ENCODE measurements at places on chromosomes 3 and 15.
A peak's percentile ranks its signal among the peaks of the same experiment; 100 is the strongest.

- DNase-seq = no peak
Observed at GRCh38 chr15:85950101-85950500, 129.6 kb upstream of the AGBL1 start.

DNA sequence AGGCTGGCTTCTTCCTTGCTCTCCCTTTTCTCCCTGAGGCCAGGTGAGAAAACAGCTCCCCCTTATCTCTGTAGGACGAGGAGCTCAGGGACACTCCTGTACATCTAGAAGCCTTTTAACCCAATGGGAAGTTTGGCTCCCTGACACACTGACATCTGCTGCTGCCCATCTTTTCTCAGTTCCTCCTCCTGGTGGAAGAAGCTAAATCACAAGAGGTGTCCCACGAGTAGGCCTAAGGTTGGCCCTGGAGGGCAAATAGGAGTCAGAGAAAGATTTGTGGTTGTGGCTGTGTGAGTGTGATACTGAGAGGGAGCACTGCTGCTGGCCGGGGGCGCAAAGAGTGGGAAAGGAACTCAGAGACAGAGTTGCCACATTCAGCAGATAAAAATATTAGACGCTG is 49.5 kb downstream of the ARHGAP31 start:
- no peak for DNase-seq

DNA sequence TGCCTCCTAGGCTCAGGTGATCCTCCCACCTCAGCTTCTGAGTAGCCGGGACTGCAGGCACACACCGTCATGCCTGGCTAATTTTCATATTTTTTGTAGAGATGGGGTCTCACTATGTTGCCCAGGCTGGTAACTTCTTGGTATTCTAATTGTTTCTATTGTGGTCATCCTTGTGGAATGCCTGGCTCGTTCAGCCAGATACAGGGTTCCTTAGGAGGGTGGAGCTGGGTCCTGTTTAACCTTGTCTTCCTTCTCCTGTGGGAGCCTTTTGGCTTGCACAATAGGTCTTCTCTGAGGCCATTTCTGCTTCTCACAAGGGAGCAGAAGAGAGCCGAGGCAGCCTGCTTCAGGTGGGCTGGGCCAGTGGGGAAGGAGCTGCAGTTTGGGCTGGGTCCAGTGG is 15.7 kb downstream of the PLEKHO2 start:
- peak; percentile 93 for DNase-seq

DNA sequence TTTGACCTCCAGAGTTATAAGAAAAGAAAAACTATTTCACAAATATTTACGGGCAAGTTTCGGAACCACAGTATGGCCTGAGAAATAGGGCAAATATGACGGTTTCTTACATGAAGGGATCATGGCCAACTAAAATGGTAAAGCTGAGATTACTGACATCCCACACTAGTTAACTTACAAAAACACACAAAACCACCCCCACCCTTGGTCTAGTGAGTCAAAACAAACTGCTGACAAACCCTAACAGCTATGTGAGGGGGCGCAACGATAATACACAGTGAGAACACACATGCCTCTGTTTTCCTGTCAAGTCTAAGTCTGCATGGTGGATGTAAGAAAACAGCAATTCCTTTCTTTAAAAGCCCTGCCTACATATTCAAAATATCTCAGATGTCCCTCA is 32.3 kb downstream of the CBLB start:
- DNase-seq = peak; percentile 94

GRCh38 chr3:16504242-16504641 is 9.3 kb downstream of the RFTN1 start:
- no peak for DNase-seq

GRCh38 chr3:112302881-112303763 is 9.1 kb upstream of the SLC9C1 start:
- DNase-seq = no peak

DNA sequence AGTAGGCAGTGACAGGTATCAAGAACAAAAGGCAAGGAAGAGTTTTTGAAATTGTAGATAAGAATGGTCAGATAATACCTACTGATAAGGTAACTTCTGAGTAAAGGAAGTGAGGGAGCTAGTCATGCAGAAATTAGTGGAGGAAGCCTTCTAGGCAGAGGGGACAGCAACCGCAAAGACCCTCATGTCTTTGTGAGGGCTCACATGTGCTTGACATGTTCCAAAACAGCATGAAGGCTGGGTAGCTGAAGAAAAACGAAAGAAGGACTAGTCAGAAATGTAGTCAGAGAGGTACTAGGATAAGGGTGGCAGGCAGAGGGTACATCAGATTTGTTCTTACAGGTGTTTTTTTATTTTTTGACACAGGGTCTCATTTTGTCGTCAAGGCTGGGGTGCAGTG is 5.3 kb downstream of the SIN3A start:
- DNase-seq = no peak

- DNase-seq = peak; percentile 42
Observed at GRCh38 chr3:156816091-156816793, 9.9 kb upstream of the LEKR1 start.

GRCh38 chr3:13514639-13515435 is 34.1 kb upstream of the FBLN2 start:
- no peak for DNase-seq

- DNase-seq = peak; percentile 97
Observed at GRCh38 chr3:115436767-115437301, 186.5 kb upstream of the GAP43 start.

DNA sequence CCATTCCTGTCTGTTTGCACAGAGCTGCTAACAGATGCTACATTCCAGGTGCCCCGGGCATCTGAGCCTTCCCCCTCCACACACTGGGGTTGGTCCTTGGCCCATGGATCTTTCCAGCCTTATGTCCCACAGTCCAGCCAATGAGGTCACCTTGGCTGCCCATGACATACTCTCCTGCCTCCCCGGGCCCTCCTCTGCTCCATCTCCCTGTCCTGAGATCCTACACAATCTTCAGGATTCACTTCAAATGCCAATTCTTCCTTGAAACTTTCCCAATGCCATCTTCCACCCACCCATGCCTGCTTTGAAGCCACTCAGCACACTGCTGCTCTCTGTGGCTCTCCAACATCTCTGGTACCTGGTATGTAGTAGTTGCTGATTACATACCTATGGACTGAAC is 4.3 kb downstream of the CHRNA3 start:
- DNase-seq = no peak

DNA sequence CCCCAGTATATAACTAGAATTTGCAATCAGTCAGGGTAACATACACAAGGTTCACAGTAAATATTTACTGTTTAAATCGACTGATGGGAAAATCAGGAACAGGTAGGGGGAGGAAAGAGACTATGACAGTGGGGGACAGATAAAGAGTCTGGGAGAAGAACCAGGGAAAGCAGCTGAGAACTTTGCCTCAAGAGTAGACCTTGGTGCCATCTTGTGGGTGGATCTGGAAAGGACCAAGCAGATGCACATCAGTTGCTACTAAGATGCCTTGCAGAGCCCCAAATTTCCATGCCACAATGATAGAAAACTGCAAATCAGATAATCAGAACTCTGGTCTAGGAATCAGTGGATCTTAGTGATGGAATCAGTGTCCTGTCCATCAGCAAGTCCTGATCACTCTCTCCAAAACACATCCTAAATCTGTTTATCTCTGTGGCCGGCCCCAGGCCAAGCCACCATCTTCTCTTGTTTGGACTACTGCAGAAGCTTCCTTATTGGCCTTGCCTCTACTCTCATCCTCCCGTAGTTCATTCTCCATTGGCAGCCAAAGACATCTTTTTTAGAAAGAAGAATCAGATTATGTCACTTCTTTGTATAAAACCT is 62.7 kb downstream of the PDE8A start:
- DNase-seq = peak; percentile 73

- DNase-seq = peak; percentile 16
Observed at GRCh38 chr3:124467980-124468902, 262.0 kb upstream of the UMPS start.

- peak; percentile 89 for DNase-seq
Observed at GRCh38 chr15:42157981-42158765, 1.7 kb upstream of the PLA2G4F start.

GRCh38 chr3:189756582-189757078 is 125.4 kb downstream of the TP63 start:
- DNase-seq = no peak

- DNase-seq = no peak
Observed at GRCh38 chr3:182617500-182617899, 175.8 kb upstream of the ATP11B start.

GRCh38 chr3:52259035-52259434 is 13.5 kb downstream of the PPM1M start:
- DNase-seq = peak; percentile 81

GRCh38 chr15:62648954-62649353 is 393.6 kb upstream of the TPM1 start:
- DNase-seq = peak; percentile 22

- DNase-seq = no peak
Observed at GRCh38 chr15:90623854-90624253, 93.3 kb upstream of the BLM start.

- peak; percentile 99 for DNase-seq
Observed at GRCh38 chr15:70856884-70857561, 3.1 kb upstream of the LARP6 start.

GRCh38 chr15:45863881-45864580 is 229.2 kb downstream of the SQOR start:
- no peak for DNase-seq

DNA sequence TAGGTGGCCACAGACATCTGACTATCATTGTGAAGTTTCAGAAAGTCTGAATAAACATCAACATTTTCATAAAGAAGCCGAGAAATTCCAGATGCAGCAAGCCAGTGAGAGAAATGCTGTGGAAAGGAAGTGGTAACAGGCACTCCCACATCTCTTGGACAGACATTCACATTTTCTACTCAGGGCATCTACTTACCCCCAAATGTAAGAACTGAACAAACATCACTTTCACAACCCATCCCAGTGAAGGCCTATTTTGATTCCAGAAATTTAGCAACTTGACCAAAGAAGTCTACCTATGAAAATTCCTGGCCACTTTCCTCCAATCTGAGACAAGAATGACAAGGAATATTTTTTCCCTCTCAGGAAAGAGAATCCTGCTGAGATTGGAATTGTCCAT is 224.8 kb upstream of the DCBLD2 start:
- peak; percentile 76 for DNase-seq

DNA sequence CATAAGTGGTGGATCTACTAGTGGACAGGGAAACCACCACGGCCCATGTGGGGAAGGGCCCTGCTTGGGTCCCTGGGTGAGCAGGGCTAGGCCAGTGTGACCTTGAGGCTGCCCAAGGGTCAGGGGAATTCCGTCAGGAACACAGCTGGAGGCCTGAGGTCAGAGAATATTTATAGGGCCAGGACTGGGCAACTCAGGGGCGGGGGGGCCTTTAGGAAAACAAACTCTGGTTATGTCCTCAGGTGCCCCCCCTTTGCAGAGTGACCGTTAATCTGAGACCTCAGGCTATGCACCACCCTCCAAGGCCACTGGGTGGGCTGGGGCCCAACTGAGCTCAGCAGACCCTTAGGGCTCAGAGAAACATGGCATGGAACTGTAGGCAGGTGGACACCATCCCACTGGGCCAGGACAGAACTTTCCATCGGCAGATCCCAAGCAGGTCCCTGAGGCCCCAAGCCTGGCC is 2.5 kb downstream of the TWF2 start:
- DNase-seq = no peak

- DNase-seq = no peak
Observed at GRCh38 chr3:9169326-9169725, 80.1 kb downstream of the SRGAP3 start.
